ENCODE measurements at places on chromosomes 5 and 9. TPM values are rescaled to one million over a fixed set of nuclear protein-coding genes. Genes with fewer than 3 reads are reported as not detected.

Gene IFNB1
- total RNA-seq, result not detected

Gene SPINK1
- total RNA-seq, result not detected

Gene MYMK
- not detected for total RNA-seq

Gene PTGDS
- 0.25 TPM for total RNA-seq

Gene ANKRD18B
- 0.13 TPM for total RNA-seq

Gene NME5
- total RNA-seq, result 1.9 TPM

Gene AJM1
- 0.51 TPM for total RNA-seq

Gene SLC34A1
- not detected for total RNA-seq

Gene MEGF10
- 3.4 TPM for total RNA-seq

Gene LCN9
- not detected for total RNA-seq

Gene DAPK1
- 28.2 TPM for total RNA-seq

Gene NUTM2G
- total RNA-seq, result not detected

Gene TOR4A
- 23.5 TPM for total RNA-seq

Gene EFCAB9
- not detected for total RNA-seq

Gene KIAA0825
- 1.4 TPM for total RNA-seq

Gene RELL2
- 6.2 TPM for total RNA-seq

Gene GABRA6
- total RNA-seq, result not detected

Gene BTNL8
- 0.13 TPM for total RNA-seq

Gene HOMER1
- total RNA-seq, result 6.3 TPM

Gene ICE1
- 17.5 TPM for total RNA-seq

Gene CAMK4
- total RNA-seq, result 0.13 TPM

Gene NTNG2
- 0.77 TPM for total RNA-seq

Gene FOXD4L6
- under 0.01 TPM for total RNA-seq

Gene SURF4
- total RNA-seq, result 365 TPM

Gene TAF11L11
- not detected for total RNA-seq

Gene SLC36A3
- total RNA-seq, result not detected

Gene PCDHB11
- total RNA-seq, result 0.13 TPM

Gene SEMA5A
- total RNA-seq, result under 0.01 TPM
